SK-N-SH (cell line): ENCODE measurements at places on chromosomes 2 and 18.

DNA sequence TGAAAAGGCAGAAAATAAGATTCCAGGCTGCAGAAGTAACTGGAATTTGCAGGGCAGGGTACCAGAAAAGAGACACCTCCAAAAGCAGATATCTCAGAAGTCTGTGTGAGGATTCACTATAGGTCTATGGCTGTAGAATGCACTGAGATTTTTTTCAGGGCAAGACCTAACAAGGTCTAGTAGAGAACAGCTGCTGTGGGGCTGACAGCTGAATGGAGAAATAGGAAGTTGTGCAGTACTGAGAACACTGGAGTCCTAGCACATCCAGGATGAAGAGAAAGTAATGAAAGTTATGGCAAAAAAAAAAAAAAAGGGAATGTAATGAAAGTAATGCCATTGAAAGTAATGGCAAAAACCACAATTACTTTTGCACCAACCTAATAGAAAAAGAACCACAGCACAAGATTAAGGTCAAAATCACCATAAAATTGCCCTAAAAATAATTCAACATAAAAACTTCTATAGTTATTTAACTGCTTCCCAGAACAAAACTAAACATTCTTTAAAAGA is 57.3 kb downstream of the CPO start:
- no peak for DNase-seq

GRCh38 chr2:20227894-20228505 is 3.1 kb upstream of the SDC1 start:
- no peak for DNase-seq

DNA sequence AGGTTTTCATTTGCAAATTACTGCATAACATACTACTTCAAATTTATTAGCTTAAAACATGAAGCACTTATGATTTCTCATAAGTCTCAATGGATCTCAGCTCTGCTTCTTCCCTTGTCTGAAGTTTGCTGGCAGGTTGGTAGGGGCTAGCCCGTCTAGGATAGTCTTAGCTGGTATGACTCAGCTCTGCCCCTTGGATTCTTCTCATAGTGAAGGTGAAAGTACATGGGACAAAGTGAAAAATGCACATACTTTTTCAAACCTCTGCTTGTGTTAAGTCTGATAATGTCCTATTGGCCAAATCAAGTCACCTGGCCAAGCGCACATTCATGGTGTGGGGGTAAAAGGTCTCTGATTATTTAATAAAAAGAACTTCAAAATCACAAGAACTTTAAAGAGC is 184.8 kb upstream of the VWC2L start:
- DNase-seq = no peak

- no peak for DNase-seq
These were observed 241.4 kb upstream of the FBXO11 start for GRCh38 chr2:48147719-48148118.

DNA sequence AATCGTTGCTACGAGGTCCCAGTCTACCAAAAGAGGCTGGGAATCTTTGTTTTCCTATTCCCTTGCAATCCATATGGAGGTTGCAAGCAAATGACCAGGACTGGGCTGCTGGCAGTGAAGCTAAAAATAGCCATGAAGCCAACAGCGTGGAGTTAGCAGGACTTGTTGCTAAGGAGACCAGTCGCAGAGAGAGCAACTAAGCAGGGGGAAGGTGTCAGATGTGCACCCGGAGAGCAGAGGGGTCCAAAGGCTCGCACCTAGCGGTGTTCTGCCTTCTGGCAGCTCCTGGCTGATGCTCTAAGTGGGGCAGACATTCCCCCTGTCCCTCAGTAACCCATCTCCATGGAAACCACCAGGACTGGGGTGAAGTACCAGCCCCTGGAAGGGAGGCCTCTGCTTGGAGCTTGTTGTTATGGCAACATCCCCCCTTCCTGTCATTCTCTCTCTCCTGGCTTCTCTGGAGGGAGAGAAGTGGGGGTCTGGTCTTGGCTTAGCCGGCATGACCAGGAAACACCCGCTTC is 84.6 kb downstream of the DNMT3A start:
- peak; percentile 81 for DNase-seq

DNA sequence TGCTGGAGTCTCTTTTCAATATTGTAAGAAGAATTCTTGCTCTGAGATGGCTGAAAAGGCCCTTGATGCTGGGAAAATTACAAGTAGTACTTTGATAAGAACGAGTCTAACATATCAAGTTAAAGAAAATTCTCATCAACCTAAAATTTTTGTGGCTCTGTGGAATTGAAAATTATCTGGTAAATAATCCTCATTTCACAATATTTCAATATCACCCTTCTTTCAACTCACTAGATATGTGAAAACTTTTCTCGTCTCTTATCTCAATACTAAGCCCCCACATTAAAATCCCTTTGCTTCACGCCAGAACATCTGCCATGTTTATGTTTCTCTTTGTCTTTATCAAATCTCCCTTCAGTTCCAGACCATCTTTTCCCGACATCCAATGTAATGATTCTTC is 448.8 kb downstream of the ZNF516 start:
- no peak for DNase-seq

DNA sequence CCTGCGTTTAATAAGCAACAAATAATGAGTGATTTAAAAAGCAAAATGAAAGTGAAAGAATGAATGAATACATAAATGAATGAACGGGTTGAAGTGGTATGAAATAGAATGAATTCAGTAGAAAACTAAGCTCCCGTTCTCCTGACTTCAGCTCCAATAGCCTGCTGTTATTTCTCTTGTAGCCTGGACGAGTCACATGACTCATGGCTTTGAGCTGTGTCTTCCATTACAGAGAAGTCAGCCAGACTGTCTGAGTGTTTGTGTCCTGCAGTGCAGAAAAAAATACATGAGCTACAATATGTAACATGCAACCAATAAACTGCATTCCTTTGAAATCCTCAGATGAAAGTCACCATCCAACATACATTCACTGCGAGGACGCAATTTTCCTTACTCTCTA is 21.2 kb downstream of the SCG2 start:
- peak; percentile 26 for DNase-seq

DNA sequence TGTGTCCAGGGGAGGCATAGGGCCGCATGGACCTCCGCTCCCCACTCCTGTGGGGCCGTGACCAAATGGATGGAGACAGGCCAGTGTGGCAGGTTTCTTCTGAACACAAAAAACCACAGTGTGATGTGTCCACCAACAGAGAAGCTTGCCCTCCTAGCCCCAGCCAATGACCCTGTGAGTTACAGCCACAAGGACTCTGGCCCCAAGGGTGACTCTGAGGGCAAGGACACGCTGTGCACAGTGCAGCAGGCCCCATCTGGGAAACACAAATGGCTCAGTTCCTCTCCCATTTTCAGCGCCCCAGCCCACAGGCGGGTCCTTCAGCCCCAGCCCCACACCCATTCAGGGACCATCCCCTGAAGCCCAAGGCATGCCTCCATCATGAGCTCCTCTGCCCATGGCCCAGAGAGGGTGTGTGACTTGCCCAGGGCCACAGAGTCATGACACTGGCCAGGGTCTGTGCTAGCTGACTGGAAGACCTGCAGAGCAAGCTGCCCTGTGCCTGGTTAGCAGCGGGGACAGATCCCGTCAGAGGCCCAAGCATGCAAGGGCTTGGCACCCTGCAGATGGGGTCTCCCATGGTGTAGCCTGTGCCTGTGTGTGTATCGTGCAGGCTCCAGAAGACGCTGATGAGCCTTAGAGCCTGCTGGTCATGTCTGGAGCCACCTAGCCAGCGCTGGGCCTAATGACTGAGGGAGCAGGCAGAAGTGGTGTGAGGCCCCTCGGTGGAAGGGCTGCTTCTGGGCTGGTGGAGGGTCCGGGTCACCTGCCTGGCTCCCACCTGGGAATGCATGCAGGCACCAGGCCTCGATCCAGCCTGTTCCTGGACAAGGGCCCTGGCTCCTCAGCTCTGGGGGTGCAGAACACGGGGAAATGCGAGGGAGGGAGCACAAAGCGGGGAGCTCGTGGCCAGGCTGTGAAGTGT is 47.7 kb downstream of the HS6ST1 start:
- peak; percentile 17 for DNase-seq

GRCh38 chr2:205657579-205657978 is 24.7 kb upstream of the NRP2 start:
- DNase-seq = no peak

DNA sequence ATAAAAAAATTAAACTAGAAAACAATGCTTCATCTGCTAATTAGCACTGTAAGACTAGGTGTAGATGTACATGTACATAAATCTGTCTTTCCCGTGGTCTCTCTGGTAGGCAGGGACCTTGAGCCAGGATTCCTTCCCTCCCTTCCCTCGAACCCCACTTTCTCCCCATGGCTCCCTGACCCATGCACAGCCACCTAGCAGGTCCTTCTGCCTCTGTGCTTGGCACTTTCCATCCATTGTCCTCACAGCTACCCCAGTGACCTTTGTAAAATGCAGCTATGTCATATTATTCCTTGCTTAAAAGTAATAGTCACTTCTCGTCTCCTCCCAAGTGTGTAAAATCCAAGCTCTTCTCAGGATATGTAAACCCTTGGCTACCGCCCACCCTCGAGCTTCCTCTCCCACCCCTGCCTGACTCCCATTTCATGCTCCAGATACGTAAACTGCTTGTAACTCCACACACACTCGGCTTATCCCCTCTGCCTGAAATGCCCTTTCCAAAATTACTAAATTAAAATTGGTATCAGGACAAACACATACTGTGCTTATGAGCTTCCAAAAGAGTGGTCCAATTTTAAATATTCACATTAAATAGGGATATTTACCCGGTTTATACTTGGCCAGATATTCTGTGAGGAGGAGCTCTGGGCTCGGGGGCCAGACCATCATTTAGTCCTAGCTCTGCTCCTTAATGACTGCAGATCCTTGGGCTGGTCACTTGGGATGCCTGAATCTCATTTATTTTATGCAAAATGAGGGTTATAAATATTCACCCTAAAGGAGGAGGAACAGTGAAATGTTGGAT is 54.0 kb upstream of the RALBP1 start:
- no peak for DNase-seq

DNA sequence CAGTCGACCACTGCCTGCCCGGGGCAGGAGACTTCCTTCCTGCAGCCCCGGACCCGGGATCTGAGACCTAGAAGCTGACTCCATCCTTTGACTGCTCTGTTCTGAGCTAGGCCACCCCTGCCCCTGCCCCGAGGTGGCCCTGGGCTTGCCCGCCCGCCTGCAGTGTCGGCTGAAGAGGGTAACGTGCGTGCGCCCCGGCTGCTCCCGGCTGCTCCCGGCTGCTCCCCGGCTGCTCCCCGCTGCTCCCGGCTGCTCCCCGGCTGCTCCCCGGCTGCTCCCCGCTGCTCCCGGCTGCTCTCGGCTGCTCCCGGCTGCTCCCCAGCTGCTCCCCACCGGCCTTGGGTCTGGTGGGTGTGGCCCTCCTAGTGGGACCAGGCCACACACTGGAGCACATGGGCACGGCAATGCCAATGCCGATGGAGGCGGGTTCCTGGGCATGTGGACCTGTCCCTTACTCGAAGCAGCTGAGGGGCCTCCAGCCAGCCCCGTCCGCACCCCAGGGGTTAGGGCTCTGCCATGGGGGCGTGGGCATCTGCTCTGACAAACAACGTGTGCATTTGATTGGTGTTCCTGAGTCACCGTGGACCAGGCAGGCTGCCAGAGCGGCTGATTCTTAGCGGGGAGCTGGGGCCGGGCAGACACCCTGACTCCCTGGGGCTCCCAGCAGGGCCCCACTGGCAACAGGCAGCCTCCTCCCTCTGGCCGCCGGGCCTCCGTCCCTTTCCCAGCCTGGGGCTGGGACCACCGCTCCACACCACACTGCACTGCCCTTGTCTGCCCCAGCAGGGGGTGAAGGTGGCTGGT is 2.0 kb upstream of the GAL3ST2 start:
- DNase-seq = peak; percentile 63

DNA sequence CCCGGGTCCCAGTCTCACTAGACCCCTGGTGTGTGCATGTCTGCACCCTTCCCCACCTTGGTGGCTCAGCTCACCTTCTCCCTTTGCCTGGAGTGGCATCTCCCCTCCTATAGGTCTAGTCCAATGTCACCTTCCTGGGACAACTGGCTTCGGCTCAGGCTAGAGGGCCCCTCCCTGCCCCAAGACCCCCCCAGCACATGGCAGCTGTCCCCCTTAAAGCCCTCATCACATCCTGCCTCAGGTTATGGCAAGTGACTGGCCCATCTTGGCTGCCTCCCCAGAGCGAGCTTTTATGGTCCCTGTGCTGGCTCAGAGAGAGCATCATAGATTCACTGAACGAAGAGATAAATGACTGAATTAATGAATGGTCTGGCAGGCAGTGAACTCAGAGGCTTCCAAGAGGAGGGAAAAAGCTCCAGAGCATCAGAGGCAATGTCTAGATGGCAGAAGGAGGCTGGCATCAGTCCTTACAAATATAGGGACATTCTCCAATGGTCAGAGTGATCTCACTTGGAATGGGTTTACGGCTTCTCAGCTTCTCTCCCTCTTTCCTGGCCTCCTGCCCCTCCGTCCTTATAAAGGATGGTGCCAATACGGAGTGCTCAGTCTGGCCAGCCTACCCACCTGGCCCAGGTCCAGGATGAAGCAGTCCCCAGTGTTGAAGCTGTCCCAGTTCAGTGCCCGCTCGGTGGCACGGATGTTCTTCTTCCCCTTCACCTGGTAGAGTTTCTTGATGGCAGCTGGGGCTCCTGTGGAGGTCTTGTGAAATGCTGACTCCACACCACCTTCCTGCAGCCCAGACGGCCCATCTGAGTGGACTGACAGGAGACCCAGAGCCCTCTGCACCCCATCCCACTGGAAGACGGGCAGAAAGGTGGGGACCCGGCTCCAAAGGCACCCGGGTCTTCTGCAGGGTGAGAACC is 9.4 kb downstream of the CAPG start:
- DNase-seq = peak; percentile 12
